WTC11 (cell line): ENCODE measurements at places on chromosomes 6 and 20.

DNA sequence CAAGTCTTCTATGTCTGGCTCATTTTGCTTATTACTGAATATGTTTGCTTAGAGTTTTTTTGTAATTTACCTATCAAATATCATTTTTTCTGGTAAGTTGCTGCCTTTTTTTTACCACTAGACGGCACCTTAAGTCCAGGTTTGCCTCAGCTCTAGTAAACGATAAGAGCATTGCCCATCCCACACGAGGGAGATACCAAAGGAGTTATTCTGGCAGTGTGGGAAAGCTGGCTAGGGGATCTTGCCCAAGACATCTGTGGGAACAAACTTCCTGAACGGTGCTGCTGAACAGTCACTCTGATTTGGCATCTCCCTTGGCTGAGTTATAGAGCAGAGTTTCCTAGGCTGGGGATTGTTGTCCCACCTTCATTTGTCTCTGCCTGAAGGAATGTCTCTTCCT, 306.4 kb downstream of the COL12A1 start:
- no peak for DNase-seq

DNA sequence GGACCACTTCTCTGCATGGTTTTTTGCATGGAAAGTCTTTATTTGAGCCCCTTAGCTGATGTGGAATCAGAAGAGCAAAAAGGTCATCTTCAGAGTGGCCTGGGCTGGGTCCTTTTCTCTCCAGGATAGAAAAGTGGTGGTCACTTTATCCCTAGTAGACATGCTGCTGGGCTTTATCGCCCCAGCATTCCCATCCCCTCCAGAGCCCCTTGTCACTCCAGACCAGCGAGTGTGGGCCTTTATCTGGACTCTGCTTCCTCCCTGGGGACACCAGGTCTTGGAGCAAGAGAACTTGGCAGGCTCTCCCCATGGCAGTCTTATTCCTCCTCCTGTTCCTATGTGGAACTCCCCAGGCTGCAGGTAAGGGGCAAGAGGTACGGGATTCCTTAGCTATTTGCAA, at the start of gene LY6G6F:
Gene LY6G6F, plus strand, starts transcription at position 268 of the 400 bp plus-strand sequence. Its CDS starts 41 bp downstream, at position 309.
- DNase-seq: no peak

GRCh38 chr6:98931696-98932095, 16.1 kb downstream of the FBXL4 start:
- DNase-seq: no peak

GRCh38 chr6:16414205-16414604, 175.8 kb downstream of the GMPR start:
- DNase-seq: no peak

- DNase-seq: no peak
Observed at GRCh38 chr6:166629628-166630027, 2.6 kb upstream of the RPS6KA2 start.

DNA sequence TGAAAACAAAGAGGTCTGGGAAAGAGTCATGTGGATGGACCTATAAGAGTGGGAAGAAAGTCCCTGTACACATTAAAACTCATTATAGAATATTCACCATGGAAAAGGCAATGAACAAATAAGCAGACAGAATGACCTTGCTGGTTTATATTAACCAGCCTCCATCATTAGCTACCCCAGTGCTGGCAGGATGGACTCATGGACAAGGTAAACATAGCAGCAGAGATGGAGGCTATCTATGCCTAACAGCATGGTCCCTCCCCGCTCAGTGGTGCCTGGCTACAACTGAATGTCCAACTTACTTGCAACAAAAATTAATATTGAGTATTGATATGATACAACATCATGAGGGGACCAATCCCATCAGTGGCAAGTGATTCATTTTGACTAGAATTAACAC, 4.5 kb upstream of the ZKSCAN3 start:
- no peak for DNase-seq

DNA sequence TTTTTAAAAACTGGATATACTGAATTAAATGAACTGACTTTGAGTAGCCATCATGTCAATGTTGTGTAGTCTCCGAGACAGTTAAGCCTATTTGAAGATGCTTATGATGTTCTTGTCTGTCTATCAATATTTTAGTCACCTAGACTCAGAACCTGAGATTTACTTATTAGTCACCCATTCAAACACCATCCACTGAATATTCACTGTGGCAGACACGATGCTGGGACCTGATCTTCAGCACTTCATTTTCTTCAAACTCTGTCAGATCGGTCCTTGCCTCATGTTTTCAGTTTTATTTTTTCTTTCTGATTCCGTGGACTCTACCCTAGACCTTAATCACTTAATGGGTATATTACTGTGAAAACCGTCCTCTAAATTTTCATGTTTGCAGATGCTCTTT, 123.7 kb upstream of the MCHR2 start:
- no peak for DNase-seq

- DNase-seq: no peak
Observed at GRCh38 chr20:52975029-52975732, 3.0 kb downstream of the TSHZ2 start.

DNA sequence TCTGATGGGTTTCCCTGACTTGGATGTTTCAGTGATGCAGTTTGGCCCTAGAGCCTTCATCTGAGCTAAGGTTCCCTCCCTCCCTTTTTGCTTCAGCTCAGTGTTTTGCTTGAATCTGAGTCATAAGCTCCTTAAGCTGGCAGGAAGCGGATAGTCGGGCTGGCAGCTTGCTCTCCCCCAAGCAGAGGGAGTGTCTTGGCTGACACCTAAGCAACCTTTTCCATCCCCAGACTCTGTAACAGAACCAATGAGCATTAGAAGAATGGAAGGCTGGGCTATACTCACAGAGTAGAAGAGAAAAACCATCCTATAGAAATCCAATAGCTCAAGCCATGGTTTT, 98.3 kb downstream of the HAO1 start:
- no peak for DNase-seq

DNA sequence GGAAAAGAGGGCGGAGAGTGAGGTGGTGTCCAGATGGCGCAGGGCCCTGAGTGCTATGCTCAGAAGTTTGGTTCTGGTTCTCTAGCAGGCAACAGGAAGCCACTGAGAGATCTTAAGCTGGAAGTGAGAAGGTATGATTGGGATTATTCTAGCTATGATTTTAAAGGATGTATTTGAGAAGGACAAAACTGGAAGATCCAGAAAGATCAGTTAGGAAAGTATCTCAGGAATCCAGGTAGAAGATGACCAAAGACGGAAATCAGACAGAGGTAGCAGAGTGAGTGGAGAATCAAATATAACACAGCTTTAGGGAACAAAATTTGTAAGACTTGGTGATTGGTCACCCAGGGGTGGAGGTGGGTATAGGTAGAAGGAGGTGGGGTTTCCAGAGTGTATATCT, 5.8 kb downstream of the SYNE1 start:
- DNase-seq: no peak

- no peak for DNase-seq
Observed at GRCh38 chr20:43993560-43993959, 78.9 kb downstream of the TOX2 start.

DNA sequence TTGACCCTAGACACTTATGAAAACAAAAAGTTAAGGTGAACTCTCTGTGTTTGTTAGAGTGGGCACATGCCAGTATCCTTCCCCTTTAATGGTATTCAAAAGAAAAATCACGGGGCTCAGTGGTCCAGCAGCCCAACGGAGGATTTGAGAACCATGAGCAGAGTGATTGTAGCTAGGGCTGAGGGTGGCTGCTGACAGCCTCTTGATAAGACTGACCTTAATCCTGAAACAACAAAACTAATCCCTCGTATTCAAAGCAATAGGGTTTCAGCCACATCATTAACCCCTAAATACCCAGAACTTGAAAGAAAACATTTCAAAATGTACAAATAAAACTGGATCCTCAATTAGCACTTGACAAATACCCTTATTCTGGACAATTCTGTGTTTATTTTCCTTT, 95.1 kb downstream of the SNAP25 start:
- no peak for DNase-seq

DNA sequence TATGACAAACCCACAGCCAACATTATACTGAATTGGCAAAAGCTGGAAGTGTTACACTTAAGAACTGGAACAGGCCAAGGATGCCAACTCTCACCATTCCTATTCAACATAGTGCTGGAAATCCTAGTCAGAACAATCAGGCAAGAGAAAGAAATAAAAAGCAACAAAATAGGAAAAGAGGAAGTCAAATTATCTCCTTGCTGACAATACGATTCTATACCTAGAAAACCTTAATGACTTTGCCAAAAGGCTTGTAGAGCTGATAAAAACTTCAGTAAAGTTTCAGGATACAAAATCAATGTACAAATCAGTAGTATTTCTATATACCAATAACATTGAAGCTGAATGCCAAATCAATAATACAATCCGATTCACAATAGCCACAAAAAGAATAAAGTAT, 32.4 kb downstream of the OR5V1 start:
- DNase-seq: no peak

GRCh38 chr20:43662943-43663655, 3.8 kb upstream of the MYBL2 start:
- DNase-seq: no peak

- peak; percentile 67 for DNase-seq
Observed at GRCh38 chr6:52362443-52363227, 684 bp downstream of the PAQR8 start.

GRCh38 chr6:41748102-41748477, 893 bp upstream of the PGC start:
- no peak for DNase-seq

DNA sequence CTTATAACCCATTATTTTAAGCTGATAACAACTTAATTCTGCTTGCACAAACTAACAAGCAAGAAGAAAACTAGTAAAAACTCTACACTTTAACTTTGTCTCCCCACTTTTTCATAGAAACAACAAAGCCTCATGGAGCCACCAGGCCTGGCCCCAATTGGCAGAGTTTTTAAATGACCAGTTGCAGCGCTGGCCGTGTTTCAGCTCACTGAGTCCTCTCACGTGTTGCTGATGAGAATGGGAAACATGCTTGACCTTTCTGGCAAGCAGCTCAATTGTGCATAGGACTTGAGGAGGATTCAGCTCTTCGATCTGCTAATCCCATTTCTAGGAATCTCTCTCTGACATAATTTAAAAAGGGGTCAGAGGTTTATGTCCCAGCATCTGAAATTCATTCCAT, 24.5 kb upstream of the GRM4 start:
- DNase-seq: no peak

DNA sequence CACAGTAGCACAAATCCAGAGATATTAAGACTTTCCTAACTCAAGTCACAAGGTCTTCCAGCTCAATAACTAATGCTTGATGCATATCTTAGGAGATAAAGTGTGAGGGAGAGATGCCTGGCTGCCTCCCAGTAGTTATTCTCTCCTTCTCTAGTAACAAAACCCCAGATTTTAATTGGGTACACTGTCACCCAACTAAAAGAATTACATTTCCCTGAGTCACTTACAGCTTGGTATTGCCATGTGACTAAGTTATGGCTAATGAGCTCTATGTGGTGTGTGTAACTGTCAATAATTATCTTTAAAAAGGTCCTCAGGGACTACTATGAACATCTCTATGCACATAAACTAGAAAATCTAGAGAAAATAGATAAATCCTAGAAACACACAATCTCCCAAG, 32.0 kb downstream of the KIF6 start:
- no peak for DNase-seq

GRCh38 chr6:35583893-35584688, 71.4 kb upstream of the TULP1 start:
- DNase-seq: peak; percentile 75

DNA sequence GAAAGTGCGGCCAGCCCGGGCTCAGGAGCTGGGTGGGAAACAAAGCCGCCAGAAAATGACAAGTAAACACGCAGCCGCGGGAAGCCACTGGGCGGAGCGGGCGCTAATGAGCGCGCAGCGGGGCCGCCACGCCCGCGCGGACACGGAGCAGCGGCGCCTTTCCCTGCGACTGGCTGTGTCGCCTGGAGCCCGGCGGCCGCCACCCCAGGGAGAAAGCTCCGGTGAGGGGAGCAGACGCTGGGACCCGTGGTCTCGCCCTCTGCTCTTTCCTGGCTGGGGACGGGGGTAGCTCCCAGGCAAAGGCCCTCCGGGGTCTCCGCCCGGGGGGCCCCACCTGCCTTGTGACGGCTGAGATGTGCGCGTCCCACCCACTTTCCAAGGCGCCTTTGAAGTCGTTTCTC, 54.9 kb downstream of the PRR18 start:
- DNase-seq: peak; percentile 45

- peak; percentile 69 for DNase-seq
Observed at GRCh38 chr6:7505189-7505699, 36.2 kb upstream of the DSP start.

- no peak for DNase-seq
Observed at GRCh38 chr20:56653211-56653610, 24.1 kb downstream of the TFAP2C start.

GRCh38 chr6:53033764-53034163, 31.4 kb upstream of the FBXO9 start:
- DNase-seq: no peak

DNA sequence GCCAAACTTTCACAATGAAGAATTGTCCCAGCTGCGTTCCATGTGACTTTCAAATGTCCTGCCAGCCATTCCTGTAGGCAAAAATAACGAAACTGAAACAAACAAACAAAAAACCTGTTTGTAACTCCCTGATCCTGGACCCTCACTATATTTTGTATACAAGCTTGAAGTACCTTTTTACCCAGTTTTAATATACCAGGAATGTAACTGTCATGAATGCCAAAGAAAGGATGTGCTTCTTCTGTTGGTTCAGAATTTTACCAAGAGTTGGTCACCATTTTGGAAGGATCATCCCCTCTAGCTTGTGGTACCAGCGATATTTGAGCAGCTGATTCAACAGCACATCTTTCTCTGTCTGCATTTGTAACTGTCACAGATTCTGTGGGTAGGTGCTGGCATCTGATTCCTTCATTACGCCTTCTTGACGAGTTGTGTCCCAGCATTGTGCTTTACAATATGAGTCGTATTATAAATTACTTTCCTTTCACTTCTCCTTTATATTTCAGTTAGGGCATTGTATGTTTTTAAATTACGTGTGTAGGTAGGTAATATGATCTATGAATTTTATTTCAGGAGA, 93.9 kb downstream of the DLGAP4 start:
- no peak for DNase-seq

GRCh38 chr20:1664911-1665310, 7.3 kb upstream of the SIRPG start:
- no peak for DNase-seq

- DNase-seq: no peak
Observed at GRCh38 chr20:20548527-20549266, 163.7 kb downstream of the RALGAPA2 start.

DNA sequence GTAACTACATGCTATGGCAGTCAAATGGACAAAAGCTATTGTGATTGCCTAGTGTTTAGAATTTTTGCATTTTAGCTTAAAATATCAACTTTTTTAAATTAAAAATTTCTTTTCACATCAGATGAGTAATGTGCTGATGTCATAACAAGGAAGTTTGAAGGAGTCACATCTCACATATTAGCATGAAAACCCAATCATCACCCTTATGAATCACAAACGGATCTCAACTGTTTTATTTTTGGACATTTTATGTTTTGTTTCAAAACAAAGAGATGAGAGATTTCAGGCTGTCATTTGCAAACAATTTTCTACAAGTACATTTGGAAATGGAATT, 53.6 kb upstream of the TRERF1 start:
- DNase-seq: no peak

- DNase-seq: no peak
Observed at GRCh38 chr6:125013938-125014660, 51.9 kb downstream of the RNF217 start.
